ENCODE measurements at places on chromosomes 6 and 20.
A peak's percentile ranks its signal among the peaks of the same experiment; 100 is the strongest.

GRCh38 chr6:42162384-42162783 is 10.8 kb upstream of the GUCA1A start:
- no peak for DNase-seq

DNA sequence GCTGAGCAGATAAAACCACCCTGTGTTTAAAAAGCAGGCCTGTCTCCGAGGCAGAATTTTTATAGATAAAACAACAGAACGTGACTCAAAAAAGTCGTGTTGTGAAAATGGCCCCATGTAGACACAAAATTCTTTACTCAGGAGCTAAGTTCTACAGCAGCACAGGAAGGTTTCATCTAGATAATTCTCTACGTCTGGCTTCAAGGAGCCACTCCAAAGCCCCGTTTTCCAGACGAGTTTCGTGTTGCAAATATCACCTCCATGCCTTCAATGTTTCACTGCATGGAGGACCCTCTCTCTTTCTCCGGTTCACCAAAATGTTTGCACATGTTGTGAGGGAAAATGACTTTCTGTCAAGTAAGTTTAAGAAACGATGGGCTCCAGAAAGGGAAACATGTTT is 12.0 kb upstream of the BMP7 start:
- DNase-seq = no peak

DNA sequence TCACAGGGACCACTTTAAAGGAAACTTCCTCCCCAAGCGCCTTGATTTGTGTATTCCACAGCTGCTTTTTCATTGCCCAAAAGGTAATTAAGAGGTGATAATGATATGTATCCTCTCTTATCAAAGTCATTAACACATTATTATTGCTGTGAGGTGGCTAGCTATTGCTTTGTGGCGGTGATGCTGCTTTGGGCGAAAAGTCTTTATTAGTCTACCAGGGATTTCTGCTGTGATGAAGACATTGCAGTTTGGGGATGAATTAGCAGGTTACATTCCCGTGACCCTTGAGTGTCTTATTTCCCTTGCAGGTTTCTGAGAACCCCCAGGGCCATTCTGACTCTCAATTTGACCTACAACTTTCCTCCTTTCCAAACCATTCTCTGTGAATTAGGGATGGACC is 143.4 kb upstream of the SOX4 start:
- DNase-seq = no peak

- no peak for DNase-seq
These were observed 74.9 kb upstream of the SMLR1 start for GRCh38 chr6:130752267-130752666.

GRCh38 chr6:57193177-57193576 is 21.1 kb downstream of the BAG2 start:
- DNase-seq = no peak

- no peak for DNase-seq
These were observed 35.2 kb upstream of the SASH1 start for GRCh38 chr6:148307405-148307804.

- no peak for DNase-seq
These were observed 15.6 kb downstream of the LRRN4 start for GRCh38 chr20:6038256-6038655.

DNA sequence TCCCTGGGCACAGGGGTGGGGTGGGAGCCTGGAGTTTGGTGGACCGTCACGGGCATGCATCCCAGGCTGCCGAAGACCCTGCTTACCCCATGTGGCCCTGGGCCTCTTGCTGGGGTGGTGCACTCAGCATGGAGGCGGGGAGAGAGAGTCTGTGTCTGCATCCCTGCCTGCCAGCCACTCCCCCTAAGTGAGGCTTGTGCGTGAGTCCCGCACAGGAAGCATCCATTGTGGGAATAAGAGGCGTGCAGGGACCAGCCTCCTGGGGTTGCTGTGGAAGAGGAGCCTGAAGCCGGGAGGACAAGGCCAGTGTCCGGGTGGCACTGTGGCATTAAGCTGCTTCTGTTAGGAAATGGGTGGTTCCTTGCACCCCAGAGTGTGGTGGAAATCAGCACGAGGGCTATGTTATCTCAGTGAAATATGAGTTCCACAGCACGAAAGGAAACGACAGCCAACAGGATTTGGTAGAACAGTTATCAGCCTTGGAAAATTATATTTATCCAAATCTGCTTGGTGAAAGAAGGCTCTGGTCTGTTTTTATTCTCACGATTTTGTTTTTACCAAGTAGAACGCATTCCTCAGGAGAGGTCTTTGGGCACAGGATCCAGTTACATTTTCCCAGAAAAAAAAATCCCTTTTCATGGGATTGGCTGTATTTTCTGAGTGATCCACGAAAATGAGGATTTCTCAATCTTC is 35.7 kb downstream of the CDH4 start:
- no peak for DNase-seq

DNA sequence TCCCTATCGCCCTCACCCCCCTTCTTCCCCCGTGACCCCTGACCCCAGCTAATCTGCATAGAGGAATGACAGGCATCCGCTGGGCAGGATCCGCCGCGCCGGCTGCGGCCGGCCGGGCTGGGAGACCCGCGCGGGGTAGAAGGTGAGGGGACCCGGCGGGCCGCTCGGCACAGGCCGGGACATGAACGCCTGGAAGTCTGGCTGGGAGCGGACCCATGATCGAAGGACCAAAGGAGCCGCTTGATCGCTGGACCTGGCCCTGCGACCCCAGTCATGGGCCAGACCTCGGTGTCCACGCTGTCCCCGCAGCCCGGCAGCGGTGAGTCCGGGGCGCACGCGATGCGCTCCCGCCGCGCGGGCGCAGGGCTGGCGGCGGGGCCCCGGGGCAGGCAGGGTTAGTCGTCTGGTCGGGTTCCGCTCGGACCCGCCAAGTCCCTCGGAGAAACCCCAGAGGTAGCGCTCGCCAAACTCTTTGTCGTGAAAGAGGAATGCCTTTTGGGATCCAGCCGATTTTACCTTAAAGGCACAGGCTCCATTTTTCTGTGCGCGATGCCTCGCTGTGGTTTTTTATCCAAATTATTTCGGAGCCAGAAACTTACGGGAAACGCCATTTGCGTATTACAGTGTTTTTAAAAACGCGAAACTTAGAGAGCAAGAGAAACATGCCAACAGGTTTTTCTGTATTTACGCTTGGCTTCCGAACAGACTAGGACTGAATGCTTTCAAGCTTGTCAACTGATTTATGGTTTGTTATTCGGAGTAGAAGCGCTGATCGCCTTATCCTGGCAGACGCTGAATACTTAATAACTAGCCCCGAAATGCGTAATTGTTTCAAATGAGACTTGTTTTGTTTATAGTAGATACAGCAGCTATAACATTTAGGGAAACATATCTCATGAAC is at the start of gene PHACTR2:
Gene PHACTR2 (plus strand): TSS at position 75 of the 901 bp plus-strand sequence. CDS start 199 bp downstream, at position 274.
- DNase-seq = peak; percentile 74

- no peak for DNase-seq
These were observed 28.8 kb downstream of the HBS1L start for GRCh38 chr6:135025775-135026174.

- DNase-seq = no peak
These were observed 140.9 kb downstream of the GRIK2 start for GRCh38 chr6:101534386-101534785.

- no peak for DNase-seq
These were observed 78.4 kb upstream of the SLC22A23 start for GRCh38 chr6:3535033-3535775.

All from activated CD4-positive, alpha-beta memory T cell treated with anti-CD3 and anti-CD28 coated beads for 36 hours (primary cell).